ENCODE measurements at places on chromosomes 2 and 18.

DNA sequence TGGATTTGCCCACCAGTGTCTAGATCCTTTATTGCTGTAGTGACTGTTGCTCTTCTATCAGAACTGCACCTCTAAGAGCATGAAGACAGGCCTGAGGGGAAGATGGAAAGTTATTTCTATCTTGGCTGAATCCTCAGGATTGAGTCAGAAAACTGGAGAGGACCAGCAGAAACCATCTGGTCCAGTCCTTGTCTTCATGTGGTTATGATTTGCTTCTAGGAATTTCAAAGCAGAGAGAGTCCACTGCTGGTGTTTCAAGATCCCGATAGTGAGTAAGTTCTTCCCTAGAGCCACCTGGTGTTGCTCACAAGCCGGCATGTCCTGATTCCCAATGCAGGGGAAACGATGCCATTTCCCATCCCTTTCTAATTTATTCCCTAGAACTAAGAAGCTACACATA is 84.2 kb downstream of the NCKAP5 start:
- no peak for DNase-seq

GRCh38 chr2:18118703-18119102 is 240.2 kb downstream of the KCNS3 start:
- no peak for DNase-seq

- DNase-seq, result no peak
Observed at GRCh38 chr18:54702686-54703085, 111.6 kb downstream of the DYNAP start.

GRCh38 chr18:24027156-24027827 is 12.7 kb downstream of the TTC39C start:
- no peak for DNase-seq

DNA sequence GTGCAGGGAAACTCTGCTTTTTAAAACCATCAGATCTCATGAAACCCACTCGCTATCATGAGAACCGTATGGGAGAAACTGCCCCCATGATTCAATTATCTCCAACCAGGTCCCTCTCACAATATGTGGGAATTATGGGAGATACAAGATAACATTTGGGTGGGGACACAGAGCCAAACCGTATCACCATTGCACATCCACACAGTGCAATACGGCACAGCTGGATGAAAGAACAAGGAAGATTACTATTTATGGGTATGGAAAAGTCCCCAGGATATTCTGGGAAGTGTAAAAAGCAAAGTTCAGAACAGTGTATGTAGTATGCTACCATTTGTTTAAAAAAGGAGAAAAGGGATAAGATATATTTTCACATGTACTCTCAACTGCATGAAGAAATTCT is 290.1 kb downstream of the PIK3C3 start:
- DNase-seq, result no peak

DNA sequence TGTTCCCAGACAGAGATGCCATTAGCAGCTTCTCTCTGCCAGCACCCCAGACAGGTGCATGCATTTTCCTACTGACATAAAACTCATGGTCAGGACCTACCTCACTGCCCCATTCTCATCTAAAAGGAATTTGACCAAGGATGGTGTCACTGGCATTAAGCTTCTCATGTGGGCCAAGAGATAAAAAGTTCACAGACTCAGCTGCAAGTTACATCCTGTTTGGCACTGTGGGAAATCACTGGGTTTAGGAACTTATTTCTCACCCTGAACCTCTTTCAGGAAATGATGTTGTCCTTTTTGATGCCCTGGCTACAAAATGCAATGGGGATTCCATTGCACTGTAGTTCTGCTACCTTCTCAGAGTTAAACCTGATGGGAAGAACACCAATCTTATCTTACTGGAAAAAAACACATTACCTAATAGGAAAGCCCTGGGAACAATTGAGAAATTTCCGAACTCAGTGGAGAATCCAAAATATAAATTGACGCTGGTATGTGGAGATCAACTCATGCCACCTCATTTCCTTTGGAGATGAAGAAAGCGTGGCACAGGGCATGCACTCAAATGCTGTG is 252.1 kb upstream of the COPS8 start:
- no peak for DNase-seq

DNA sequence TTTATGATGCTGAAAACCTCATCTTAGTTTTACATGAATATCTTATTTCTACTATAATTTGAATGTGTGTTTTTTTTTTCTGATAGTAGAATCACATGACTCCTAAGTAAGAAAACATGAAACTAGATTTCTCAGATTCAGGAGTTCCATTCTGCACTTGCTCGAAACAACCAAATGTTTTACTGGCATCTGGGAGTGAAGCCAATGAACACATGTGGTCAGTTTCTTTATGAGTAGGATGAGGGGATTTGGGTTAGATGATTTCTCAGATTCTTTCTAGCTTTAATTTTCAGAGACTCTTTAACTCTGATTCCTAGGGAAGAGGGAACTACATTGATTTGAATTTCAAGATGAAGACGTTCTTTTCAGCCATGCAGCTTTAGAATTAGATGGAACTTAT is 225.0 kb upstream of the NT5C1B start:
- no peak for DNase-seq

- DNase-seq, result peak; percentile 71
Observed at GRCh38 chr2:26772064-26773001, 8.2 kb downstream of the SLC35F6 start.

- no peak for DNase-seq
Observed at GRCh38 chr2:195734395-195734794, 77.4 kb downstream of the SLC39A10 start.

- no peak for DNase-seq
Observed at GRCh38 chr2:187962538-187962937, 329.1 kb upstream of the GULP1 start.

DNA sequence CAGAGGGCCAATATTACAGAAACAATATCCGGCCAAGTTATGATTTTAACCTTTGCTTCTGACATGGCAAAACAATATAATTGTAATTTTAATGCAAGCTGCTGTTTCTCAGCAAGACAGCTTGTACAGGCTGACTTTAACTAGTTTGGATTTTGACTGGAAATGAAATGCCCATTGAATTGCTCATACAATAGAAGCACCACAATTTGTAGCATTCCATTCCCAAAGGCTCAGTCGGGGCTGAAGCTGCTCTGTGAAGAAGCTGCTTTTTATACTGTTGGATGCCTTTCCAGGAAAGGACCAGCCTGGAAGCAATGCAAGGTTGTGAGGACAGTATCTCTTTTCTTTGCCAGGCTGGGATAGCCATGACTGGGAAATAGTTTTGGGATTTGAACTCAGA is 677.0 kb upstream of the FANCL start:
- DNase-seq, result no peak

DNA sequence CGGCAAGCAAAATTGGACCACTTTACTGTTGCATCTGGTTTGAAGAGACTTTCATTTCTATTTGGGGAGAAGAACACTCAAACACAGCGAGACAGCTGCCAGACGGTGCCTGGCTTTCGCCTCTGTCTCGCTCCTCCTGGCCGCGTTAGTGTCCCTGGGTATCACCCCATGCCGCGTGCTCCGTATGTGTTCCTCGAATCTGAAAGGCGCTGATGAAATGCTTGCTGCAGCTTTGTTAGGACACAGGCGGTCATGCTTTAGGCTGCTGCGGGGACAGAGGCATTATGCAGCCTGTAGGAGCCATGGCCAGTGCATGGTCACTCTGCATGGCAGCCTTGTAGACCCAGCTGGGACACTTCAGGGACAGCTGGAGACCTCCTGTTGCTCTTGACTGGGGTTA is 53.9 kb downstream of the LDLRAD4 start:
- no peak for DNase-seq

DNA sequence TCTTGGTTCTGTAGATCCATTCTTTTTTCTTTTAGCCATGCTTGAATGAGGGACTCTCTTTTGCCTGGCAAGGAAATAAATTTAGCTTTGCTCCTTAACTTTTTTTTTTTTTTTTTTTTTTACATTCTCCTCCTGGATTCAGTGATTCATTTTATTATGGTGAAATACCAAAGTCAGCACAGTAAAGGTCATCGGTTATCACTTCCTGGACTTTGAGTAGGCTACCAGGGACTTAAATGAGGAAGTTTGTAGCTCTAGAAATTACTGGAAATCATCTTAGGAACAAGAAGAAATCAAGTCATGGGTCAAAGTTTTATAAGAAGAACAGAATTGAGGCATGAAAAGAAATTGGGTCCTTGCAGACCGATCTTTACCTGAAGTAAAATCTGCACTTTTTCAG is 75.0 kb downstream of the SOCS6 start:
- no peak for DNase-seq

DNA sequence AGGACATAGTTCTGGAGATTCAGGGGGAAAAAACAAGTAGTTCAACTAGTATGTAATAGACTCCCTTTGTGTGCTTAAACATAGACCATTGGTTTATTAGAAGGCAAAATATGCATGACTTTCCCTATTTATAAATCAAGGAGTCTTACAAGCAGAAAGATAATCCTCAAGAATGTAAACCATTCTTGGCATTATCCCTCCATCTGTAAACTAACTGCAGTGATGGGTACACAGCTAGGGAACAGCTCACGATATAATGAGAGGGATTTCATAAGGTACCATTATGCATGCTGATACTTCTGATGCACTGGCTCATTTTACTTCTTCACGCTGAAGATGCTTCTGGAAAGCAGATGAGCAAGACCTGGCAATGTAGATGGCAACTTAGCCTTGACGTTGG is 878 bp downstream of the FBXO15 start:
- no peak for DNase-seq

DNA sequence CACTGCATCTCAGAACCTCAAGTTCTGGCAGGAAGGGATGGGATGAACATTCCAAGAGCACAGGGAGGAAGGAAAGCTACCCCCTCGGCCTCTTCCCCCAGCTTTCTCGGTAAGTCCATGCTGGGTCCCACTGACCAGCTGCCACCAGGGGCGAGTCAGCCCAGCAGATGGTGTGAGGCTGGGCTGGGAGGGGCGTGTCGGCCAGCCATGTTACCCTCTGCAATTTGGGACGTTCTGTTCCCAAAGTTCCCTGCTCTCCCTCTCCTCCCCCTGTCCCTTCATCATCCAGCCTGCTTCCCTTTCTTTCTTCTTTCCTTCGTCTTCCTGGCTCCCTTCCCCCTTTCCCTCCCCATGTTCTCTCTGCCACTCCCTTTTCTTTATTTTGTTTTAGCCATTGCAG is 74.3 kb upstream of the TNP1 start:
- DNase-seq, result no peak

DNA sequence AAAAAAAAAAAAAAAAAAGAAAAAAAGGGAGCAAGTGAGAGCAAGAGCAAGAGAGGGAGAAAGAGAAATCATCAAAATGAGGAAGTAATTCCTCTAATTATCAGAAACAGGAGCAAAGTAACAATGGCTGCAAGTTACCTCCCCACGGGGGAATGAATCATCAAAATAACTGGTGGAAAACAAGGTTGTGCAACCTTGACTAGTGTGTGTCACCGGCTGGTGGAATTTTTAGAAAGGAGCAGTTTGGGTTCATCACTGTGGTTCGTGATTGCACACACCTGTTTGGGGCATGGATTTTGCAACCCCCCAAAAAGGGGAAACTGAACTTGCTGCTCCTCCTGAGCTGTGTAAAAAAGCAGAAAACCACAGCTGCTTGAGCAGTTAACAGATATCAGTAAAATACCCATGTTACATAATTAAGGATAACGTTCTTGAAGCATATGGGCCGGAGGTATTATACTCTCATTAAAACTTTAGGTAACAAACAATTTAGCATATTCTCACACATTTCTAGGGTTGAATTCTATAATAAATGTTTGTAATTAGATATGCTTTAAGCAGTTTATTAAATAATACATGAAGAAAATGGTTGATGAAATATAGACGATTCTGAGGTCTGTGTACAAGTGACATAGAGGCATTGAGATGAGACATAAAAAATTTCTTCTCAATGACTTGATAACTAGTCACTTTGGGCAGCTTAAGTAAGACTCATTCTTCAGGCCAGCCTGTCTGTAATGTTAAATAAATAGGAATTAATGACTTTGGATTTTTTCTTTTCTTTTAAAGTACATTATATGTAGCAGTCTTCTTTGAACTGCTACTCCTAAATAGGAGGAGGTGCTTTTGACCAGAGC is 184.2 kb upstream of the ZEB2 start:
- no peak for DNase-seq

DNA sequence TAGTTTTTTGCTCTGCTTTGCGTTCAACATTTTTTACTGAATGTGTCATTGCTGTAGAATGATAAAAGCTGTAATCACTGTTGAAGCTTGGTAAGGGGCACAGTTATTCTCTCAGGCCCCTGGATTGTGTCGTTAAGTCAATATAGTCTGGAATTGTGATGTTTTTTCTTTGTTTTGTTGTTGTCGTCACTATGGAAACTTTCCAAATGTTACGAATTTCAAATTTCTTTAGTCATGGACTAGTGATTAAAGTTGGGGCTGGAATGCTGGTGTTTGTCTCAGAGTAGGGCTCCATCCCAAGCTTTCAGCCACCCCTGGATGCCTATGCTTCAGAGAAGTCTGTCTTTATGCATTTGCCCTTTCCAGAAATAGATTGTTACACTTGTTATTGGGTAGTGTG is 287.2 kb downstream of the CDH19 start:
- no peak for DNase-seq

GRCh38 chr18:79604913-79605880 is 74.4 kb upstream of the CTDP1 start:
- no peak for DNase-seq

- no peak for DNase-seq
Observed at GRCh38 chr2:216792222-216793021, 67.4 kb downstream of the TNP1 start.

GRCh38 chr2:105038383-105039061 is 653 bp downstream of the MRPS9 start:
- no peak for DNase-seq

DNA sequence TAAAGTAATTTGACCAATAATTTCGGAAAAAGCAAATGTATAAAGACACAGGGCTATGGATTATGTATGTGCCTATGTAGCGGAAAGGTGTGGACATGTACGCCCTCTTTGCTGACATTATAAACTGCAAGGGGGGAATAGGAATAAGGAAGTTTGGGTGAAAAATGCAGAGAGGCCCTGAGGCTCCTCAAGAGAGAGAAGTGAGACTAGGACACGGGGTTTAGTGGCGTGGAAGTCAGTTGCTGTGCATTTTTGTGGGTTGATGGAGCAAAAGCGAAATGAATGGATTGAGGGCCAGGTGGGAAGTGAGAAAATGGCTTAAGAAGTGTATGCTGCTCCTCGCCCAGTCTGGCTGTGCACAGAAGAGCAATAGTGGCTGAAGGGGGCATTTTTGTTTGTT is 96.2 kb upstream of the B3GNT7 start:
- no peak for DNase-seq

- no peak for DNase-seq
Observed at GRCh38 chr2:238811293-238811692, 36.6 kb upstream of the TWIST2 start.

GRCh38 chr2:205746420-205746785 is 64.1 kb downstream of the NRP2 start:
- DNase-seq, result no peak

GRCh38 chr2:171703574-171704347 is 16.5 kb downstream of the DYNC1I2 start:
- no peak for DNase-seq

DNA sequence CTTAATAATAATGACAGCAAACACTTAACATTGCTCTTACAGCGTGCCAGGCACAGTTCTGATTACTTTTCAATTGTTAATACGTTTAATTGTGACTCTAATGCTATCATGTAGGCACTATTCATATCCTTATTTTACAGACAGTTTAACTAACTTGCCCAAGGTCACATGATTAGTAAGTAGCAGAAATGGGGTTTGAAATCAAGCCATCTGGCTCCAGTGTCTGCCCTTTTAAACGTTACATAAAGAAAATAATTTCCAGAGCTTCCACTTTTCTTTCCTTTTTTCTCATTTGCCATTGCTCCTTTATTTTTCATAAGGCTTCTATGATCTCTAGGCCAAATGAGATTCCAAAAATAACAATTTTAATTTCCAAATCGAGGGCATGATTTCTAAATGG is 50.6 kb upstream of the IKZF2 start:
- DNase-seq, result no peak
